ENCODE measurements at places on chromosomes 2 and 18. TPM values are rescaled to one million over a fixed set of nuclear protein-coding genes. Genes with fewer than 3 reads are reported as not detected.

- DNase-seq = peak; percentile 89
Observed at GRCh38 chr2:105369777-105370690, 28.8 kb downstream of the FHL2 start.

DNA sequence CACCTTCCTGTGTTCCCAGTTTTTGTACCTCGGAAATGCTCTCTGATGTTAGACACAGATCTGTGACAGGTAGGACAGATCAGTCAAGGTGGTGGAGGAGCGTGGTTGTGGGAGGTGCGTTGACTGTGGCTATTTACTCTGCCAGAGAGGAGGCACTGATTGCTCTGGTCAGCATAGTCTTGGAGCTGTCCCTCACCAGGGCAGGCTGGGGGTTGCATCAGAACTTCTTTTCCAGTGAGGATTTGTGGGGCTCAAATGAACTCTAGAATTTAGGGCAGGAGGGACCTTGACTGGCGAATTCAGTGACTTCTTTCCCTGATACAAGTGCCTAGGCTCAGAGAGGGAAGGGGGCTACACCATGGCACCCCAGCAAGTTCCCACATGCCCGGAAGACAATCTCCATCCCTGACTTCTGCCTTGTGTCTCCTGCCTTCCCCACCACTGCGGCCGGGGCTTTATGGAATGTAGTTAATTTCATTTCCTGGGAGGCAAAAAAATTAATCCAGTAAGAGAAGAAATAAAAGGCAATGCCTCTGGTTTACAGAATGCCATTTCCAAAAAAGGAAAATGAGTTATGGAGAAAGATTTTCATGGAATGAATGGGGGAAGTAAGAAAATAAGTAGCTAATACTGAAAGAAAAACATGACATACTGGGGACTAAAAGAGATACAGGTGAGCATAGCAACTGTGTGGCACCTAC lies 26.1 kb downstream of the NIFK start:
- no peak for DNase-seq

GRCh38 chr2:70643715-70644114 lies 90.1 kb upstream of the TGFA start:
- peak; percentile 24 for DNase-seq

DNA sequence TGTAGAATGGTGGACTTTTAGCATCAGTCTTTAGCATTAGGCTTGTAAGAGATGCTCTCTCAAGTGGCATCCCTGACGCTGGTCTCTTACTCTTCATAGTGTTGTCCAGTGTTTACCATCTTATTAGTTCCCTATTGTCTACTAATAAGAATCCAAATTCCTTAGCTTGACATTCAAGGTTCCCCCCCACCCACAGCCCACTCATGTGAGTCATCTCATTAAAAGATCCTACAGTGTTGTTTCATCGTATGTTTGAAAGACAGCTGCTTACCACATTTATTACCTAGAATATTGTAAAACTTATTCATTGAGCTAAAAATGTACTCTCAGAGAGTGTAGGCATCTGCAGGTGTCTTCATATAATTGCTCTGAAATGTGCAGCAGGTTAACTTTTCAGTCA lies 28.5 kb downstream of the EIF5B start:
- no peak for DNase-seq

DNA sequence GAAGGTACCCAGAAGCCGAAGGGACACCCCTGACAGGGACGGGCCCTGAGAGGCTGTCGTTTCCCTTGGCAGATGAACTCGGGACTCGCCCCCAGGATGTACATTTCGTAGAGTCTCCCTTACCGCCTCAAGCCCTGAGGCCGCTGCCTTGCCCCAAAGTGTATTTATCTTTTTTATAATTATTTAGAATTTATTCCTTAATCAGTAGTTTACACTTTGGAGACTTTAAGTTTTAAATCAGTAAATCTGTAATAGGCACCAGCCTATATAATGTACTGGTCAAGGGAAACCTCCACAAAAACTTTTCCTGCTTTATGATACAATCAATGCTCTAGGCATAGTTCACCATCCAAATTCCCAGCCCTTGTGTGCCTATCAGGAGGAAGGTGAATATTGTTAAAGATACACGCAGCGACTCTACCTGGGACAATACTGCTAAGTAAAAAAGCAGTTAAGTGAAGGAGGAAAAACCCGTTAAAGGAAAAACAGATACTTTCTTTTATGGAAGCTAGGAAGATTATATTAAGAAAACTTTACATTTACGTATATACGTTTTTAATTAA lies 848 bp downstream of the VRK2 start:
- DNase-seq = no peak

DNA sequence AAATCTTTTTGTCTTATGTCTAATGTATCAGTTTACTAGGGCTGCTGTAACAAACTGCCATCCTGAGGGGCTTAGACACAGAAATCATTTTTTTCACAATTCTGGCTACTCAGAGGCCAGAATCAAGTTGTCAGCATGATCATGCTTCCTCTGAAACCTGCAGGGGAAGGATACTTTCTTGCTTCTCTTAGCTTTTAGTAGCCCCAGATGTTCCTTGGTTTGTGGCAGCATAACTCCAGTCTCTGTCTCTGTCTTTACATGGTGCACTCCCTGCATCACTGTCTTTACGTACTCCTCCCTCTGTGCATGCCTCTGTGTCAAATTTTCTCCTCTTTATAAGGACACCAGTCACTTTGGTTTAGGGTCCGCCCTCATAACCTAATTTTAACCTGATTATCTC lies 2.0 kb upstream of the SCN3A start:
- DNase-seq = no peak

DNA sequence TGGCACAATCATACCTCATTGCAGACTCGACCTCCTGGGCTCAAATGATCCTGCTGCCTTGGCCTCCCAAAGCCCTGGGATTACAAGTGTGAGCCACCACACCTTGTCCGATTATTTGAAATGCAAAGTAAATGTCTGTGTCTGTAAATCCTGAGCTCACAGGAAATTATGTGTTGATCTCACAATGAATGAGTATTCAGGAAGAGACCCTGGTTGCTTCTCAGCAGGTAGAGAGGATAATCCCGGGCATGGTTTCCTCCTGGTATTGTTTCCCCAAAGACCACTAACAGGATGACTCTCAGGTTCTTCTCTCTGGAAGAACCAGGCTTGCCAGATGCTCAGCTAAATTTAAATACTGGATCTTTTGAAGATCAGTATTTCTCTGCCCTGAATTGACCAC lies 147.6 kb downstream of the LDLRAD4 start:
- no peak for DNase-seq

GRCh38 chr2:76749858-76750257 lies 772.3 kb downstream of the LRRTM4 start:
- DNase-seq = no peak

- no peak for DNase-seq
Observed at GRCh38 chr2:73076701-73077423, 5.3 kb upstream of the SFXN5 start.

Gene BUB1
- 1.6 TPM for polyA plus RNA-seq

Gene HOXD12
- not detected for polyA plus RNA-seq

Gene AMER3
- polyA plus RNA-seq = not detected

Gene TTR
- polyA plus RNA-seq = 0.43 TPM

Gene CHPF
- polyA plus RNA-seq = 44.6 TPM

Gene CPS1
- polyA plus RNA-seq = 0.35 TPM

Gene SGO2
- polyA plus RNA-seq = 1.3 TPM

Gene CMPK2
- 11.8 TPM for polyA plus RNA-seq

All from lung (tissue), 17 donors.